Stomach (tissue), 19 donors: ENCODE measurements at places on chromosomes 3 and 15. TPM values are rescaled to one million over a fixed set of nuclear protein-coding genes. Genes with fewer than 3 reads are reported as not detected.

DNA sequence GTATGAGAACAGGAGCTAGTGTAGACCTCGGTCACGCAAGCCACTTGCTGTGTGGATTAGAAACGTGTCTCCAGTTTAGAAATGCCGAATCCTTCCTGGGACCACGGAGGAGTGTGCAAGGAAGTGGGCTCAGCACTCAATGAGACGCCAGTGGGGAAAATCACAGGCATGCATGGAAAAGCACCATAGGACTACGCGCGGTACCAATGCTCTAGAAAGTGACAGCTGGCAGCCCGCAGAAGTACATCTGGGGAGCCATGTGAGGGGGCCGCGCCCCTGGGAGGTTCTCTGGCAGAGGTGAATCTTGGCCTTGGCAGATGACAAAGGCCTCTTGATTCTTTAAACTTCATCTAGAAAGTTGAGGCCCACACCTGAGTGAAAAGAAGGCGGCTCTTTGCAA lies 99.3 kb downstream of the LRRK1 start:
- H3K27me3 ChIP-seq: no peaks in the 10 kb centered on the region
- peaks cover 47% of the 10 kb centered on the region for H3K36me3 ChIP-seq
- H3K27ac ChIP-seq: no peak overlapping the region
- no peak for DNase-seq
- H3K4me3 ChIP-seq: no peak overlapping the region

Gene PEX11A
- total RNA-seq: 11.2 TPM

GRCh38 chr3:129013491-129013891 lies 12.4 kb downstream of the EFCC1 start:
- H3K27ac ChIP-seq: peak overlapping the region; percentile 69
- peaks cover 4% of the 10 kb centered on the region for H3K36me3 ChIP-seq
- no peak for DNase-seq
- no peak overlapping the region for H3K4me3 ChIP-seq
- H3K27me3 ChIP-seq: no peaks in the 10 kb centered on the region

- no peaks in the 10 kb centered on the region for H3K4me1 ChIP-seq
- H3K36me3 ChIP-seq: no peaks in the 10 kb centered on the region
- no peaks in the 10 kb centered on the region for H3K27me3 ChIP-seq
- H3K4me3 ChIP-seq: no peak overlapping the region
- no peak overlapping the region for H3K27ac ChIP-seq
Measured at GRCh38 chr3:5463991-5464390, 276.5 kb downstream of the EDEM1 start.

Gene SI
- not detected for total RNA-seq

- H3K4me3 ChIP-seq: no peak overlapping the region
- DNase-seq: no peak
- no peaks in the 10 kb centered on the region for H3K4me1 ChIP-seq
- H3K36me3 ChIP-seq: no peaks in the 10 kb centered on the region
- no peaks in the 10 kb centered on the region for H3K27me3 ChIP-seq
Measured at GRCh38 chr3:180926526-180926925, 14.1 kb downstream of the FXR1 start.

GRCh38 chr15:26082221-26083109 lies 219.3 kb upstream of the ATP10A start:
- DNase-seq: peak; percentile 99
- peak overlapping the region; percentile 68 for H3K4me3 ChIP-seq
- peaks cover 8% of the 10 kb centered on the region for H3K4me1 ChIP-seq
- H3K27ac ChIP-seq: peak overlapping the region; percentile 92

- no peak overlapping the region for H3K27ac ChIP-seq
- H3K36me3 ChIP-seq: no peaks in the 10 kb centered on the region
- no peaks in the 10 kb centered on the region for H3K4me1 ChIP-seq
- no peak for DNase-seq
Measured at GRCh38 chr3:113179235-113179824, 32.0 kb upstream of the BOC start.

DNA sequence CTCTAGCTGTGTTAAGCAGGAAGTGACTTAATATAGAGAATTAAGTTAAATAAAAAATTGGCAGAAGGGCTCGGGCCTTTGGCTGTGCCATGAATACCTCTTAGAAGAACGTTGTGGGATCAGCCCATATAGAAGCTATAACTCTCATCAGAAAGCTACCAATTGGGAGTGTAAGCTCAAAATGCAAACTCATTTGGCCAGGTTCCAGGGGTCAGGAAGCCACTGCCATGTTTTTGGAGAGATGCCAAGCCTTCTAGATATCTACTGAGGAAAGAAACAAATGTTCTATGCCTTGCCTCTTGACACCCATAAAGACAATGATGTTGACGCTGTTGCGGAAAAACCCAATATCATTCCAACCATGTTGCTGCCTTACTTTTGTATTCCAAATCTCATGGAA lies 475.2 kb upstream of the TGFBR2 start:
- H3K36me3 ChIP-seq: no peaks in the 10 kb centered on the region
- H3K27me3 ChIP-seq: no peaks in the 10 kb centered on the region
- H3K4me1 ChIP-seq: no peaks in the 10 kb centered on the region
- no peak for DNase-seq

Gene GOLGA8G
- total RNA-seq: not detected

GRCh38 chr3:188962253-188963247 lies 209.2 kb upstream of the TPRG1 start:
- no peaks in the 10 kb centered on the region for H3K36me3 ChIP-seq
- no peak overlapping the region for H3K4me3 ChIP-seq
- no peaks in the 10 kb centered on the region for H3K4me1 ChIP-seq
- H3K27me3 ChIP-seq: no peaks in the 10 kb centered on the region
- no peak overlapping the region for H3K27ac ChIP-seq

DNA sequence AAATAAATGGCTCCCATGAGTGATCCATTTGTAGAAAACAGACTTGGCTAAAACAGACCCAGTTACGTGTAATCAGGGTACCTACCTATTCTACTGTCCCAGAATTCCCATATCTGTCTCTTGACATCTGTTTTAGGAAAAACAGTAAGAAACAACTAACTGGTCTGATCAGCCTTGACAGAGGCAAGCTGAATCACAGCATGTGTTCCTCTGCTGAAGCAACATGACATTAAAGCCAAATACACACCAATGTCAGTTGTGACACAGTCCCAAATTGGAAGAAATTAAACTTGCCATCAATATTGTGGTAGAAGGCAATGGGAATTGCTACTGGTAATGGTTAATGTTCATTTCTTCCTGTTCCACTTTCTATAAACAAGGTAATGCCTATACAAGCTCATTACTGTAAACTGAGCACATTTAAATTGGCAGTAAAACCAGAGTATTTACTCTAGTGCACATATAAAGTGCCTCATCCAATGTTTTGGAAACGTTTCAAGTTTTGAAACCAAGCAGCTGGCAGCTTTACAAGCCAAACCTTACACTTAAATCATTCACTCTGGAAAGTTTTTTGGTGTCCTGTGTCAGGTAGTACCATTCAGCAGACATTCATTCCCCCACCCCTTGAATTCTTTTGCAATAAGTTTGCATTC lies 27.0 kb downstream of the ALDH1A2 start:
- DNase-seq: peak; percentile 59
- no peaks in the 10 kb centered on the region for H3K36me3 ChIP-seq
- peaks cover 25% of the 10 kb centered on the region for H3K4me1 ChIP-seq
- no peaks in the 10 kb centered on the region for H3K27me3 ChIP-seq
- H3K27ac ChIP-seq: no peak overlapping the region

GRCh38 chr15:38440353-38441129 lies 13.4 kb upstream of the FAM98B start:
- no peak overlapping the region for H3K27ac ChIP-seq
- no peaks in the 10 kb centered on the region for H3K27me3 ChIP-seq
- peak; percentile 88 for DNase-seq
- peaks cover 9% of the 10 kb centered on the region for H3K4me1 ChIP-seq
- no peak overlapping the region for H3K4me3 ChIP-seq
- no peaks in the 10 kb centered on the region for H3K36me3 ChIP-seq

DNA sequence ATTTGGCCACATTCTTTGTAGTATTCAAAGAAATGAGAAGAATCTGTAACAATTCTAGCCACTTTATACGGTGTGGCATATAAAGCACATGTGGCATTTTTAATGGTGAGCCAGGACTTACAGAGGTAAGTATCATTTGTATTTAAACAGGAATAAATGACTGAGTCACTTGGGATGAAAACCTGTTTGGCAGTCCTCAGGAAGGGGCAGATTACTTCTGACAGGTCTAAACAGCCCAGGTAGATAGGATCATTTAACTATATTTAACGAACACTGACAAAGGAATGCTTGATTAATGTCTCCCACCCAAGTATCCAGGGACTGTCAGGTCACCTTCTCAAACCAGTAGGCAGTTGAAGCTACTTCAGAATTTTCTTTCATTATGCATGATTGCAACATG lies 241.5 kb upstream of the SATB1 start:
- no peak overlapping the region for H3K27ac ChIP-seq
- no peaks in the 10 kb centered on the region for H3K4me1 ChIP-seq
- no peaks in the 10 kb centered on the region for H3K27me3 ChIP-seq
- H3K36me3 ChIP-seq: no peaks in the 10 kb centered on the region
- no peak for DNase-seq
- no peak overlapping the region for H3K4me3 ChIP-seq

- peaks cover 3% of the 10 kb centered on the region for H3K4me1 ChIP-seq
- DNase-seq: no peak
- no peak overlapping the region for H3K27ac ChIP-seq
- peaks cover 17% of the 10 kb centered on the region for H3K36me3 ChIP-seq
- H3K4me3 ChIP-seq: no peak overlapping the region
Measured at GRCh38 chr3:120396469-120396868, 47.3 kb upstream of the LRRC58 start.

DNA sequence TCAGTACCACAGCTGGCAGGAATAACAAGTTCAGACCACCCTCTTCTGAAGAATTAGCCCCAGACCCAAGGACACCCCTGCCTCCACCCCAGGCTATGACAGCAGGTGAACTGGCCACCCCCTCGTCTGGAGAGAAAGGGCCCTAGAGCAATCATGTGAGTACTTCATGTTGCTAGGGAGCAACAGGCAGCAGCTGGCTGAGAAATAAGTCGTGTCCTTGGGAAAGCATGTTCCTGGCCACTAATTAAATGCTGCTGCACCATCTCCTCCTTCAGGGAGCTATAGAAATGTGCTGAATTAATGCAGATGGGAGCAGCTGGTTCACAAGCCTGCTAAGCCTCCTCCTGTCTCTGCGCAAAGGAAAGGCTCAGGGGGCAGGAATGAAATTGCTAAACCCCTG lies 31.5 kb downstream of the MRPS11 start:
- no peak overlapping the region for H3K27ac ChIP-seq
- H3K4me3 ChIP-seq: no peak overlapping the region
- peaks cover 5% of the 10 kb centered on the region for H3K36me3 ChIP-seq
- H3K4me1 ChIP-seq: no peaks in the 10 kb centered on the region
- no peaks in the 10 kb centered on the region for H3K27me3 ChIP-seq

Gene IL17RE
- total RNA-seq: 59.4 TPM

- H3K4me3 ChIP-seq: no peak overlapping the region
- DNase-seq: no peak
- no peak overlapping the region for H3K27ac ChIP-seq
- H3K27me3 ChIP-seq: no peaks in the 10 kb centered on the region
Measured at GRCh38 chr3:9246189-9246588, 3.3 kb downstream of the SRGAP3 start.

Gene PLCL2
- 2.9 TPM for total RNA-seq

DNA sequence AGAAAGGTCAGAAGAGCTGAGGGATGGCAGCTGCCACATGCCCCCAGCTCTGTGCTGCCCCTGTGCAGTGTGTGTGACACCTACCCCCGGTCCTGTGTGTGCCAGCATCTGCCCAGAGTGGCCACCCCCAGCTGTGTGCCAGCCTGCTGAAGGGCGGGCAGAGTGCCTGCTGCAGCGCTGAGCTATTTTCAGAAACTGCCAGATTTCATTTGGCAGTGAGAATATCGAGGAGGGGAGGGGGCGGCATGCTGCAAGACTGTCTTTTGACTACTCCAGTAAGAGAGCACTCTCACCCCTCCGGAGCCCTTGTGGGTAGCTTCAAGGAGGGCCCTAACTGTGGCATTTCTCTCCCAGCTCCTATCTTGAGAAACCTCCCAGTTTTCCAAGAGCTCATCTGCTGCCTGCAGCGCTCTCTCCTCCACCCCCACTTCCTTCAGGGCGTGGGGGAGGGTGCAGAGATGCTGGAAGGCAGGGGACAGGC lies 25.2 kb upstream of the DOCK3 start:
- no peak overlapping the region for H3K27ac ChIP-seq
- no peak overlapping the region for H3K4me3 ChIP-seq
- H3K4me1 ChIP-seq: no peaks in the 10 kb centered on the region

- peaks cover 14% of the 10 kb centered on the region for H3K27me3 ChIP-seq
- no peaks in the 10 kb centered on the region for H3K4me1 ChIP-seq
- H3K4me3 ChIP-seq: no peak overlapping the region
- no peak for DNase-seq
- H3K27ac ChIP-seq: no peak overlapping the region
- H3K36me3 ChIP-seq: no peaks in the 10 kb centered on the region
Measured at GRCh38 chr15:38545179-38545578, 19.4 kb downstream of the RASGRP1 start.

GRCh38 chr3:68436619-68437401 lies 495.5 kb downstream of the TAFA4 start:
- H3K27me3 ChIP-seq: no peaks in the 10 kb centered on the region
- DNase-seq: no peak
- H3K36me3 ChIP-seq: no peaks in the 10 kb centered on the region
- no peak overlapping the region for H3K27ac ChIP-seq
- H3K4me3 ChIP-seq: no peak overlapping the region
- peaks cover 5% of the 10 kb centered on the region for H3K4me1 ChIP-seq

GRCh38 chr3:131658771-131659170 lies 156.0 kb upstream of the MRPL3 start:
- H3K27me3 ChIP-seq: no peaks in the 10 kb centered on the region
- no peaks in the 10 kb centered on the region for H3K36me3 ChIP-seq

- no peak overlapping the region for H3K27ac ChIP-seq
- no peaks in the 10 kb centered on the region for H3K36me3 ChIP-seq
- H3K4me3 ChIP-seq: no peak overlapping the region
- no peaks in the 10 kb centered on the region for H3K27me3 ChIP-seq
- DNase-seq: no peak
- H3K4me1 ChIP-seq: no peaks in the 10 kb centered on the region
Measured at GRCh38 chr15:58286523-58286922, 145.3 kb upstream of the LIPC start.

- no peak overlapping the region for H3K4me3 ChIP-seq
- H3K27ac ChIP-seq: no peak overlapping the region
- no peak for DNase-seq
- H3K4me1 ChIP-seq: no peaks in the 10 kb centered on the region
- no peaks in the 10 kb centered on the region for H3K27me3 ChIP-seq
Measured at GRCh38 chr3:180594631-180595558, 7.1 kb upstream of the TTC14 start.

Gene SLC22A14
- not detected for total RNA-seq

DNA sequence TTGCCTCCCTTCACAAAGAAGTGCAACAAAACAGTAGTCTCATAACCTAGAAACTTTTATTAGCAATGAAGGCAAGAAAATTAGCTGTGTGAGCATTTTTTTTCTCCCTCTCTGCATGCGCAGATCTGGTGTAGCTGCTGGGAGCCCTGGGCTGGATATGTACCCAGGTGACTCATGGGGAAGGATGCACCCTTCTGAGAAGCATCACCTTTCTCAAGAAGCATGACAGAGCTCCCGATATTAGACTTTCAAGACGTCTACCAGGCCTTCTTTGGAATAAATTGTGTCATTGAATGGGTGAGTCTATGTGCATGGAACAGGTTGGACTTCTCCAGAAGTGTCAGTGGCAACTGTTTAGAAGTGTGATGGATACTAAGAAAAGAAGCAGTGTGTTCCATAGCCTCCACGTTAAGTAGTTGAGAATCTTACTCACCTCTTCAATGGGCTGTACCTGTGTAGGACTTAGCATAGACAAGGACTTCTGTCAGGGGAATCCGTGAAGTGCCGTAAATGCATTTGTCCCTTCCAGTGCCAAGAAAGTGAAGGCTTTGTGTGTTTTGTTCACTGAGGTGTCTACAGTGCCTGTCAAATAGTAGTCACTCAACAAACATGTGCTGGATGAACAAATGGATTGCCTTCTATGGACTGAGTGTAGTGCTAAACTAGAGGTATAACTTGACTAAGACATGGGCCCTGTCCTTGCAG lies 47.7 kb upstream of the RASGRP1 start:
- no peaks in the 10 kb centered on the region for H3K27me3 ChIP-seq
- H3K27ac ChIP-seq: no peak overlapping the region
- no peaks in the 10 kb centered on the region for H3K36me3 ChIP-seq
- no peak for DNase-seq
- no peaks in the 10 kb centered on the region for H3K4me1 ChIP-seq
